ENCODE measurements at places on chromosomes 1 and 21.

DNA sequence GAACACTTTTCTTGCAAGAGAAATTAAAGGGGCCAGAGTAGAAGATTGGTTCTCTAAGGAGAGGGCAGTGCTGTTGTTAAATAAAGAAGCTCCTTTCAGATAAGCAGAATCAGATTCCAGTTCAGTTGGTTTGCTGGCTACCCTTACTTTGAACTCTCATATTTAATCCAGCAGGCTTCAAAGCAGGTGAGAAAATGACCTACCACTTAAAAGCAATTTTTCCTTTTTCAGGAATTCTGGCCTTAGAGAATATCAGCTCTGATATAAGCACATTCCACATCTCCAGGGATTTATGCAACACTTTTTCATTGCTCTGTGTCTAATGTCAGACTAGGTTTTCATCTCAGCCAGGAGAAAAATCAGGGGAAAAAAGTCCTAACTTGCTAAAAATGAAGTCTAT is 28.7 kb downstream of the WNT2B start:
- DNase-seq, result no peak

DNA sequence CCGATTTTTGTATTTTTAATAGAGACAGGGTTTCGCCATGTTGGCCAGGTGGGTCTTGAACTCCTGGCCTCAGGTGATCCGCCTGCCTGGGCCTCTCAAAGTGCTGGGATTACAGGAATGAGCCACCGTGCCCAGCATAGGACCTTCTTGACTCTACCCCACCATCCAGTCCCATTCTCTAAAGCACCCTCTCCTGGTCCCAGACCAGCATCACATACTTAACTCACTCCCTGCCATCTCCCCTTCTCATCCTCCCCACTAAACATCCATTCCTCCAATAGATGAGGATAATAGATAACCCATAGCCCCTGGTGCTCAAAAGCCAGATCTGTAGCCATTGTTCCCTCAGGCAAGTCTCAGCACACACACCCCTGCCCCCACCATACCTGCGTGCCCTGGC is 2.1 kb downstream of the ENTREP3 start:
- DNase-seq, result no peak

- DNase-seq, result no peak
Observed at GRCh38 chr1:216293683-216294082, 129.6 kb downstream of the USH2A start.

GRCh38 chr21:18251065-18251464 is 6.4 kb downstream of the CHODL start:
- no peak for DNase-seq

GRCh38 chr21:27329255-27329851 is 362.5 kb upstream of the ADAMTS5 start:
- DNase-seq, result no peak

GRCh38 chr1:205488074-205488723 is 16.3 kb upstream of the CDK18 start:
- peak; percentile 85 for DNase-seq

DNA sequence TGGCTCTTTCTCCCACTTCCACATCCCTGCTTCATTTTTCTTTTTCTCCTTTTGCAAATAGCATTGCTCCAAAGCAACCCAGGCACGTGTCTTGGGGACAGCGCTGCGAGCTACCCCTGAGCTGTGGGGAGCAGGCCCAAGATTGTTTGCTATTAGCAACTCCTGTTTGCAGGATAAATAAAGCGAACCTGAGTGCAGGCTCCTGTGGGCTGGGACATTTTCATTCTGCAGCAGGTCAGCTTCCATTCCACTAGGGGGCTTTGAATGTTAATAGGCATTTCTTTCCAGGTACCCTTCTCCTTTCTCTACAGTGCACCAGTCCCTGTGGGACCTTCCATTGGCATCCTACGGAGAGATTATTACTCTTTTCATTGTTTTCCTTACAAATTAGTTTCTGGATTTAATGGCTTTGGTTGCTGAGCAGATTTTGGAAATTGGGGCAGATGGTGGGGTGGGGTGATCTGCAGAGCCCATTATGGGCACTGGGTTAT is 54.0 kb downstream of the OLFML3 start:
- peak; percentile 16 for DNase-seq

- DNase-seq, result no peak
Observed at GRCh38 chr1:215748431-215748830, 181.3 kb downstream of the KCTD3 start.

GRCh38 chr21:34885125-34885524 is 164.0 kb downstream of the RUNX1 start:
- no peak for DNase-seq

DNA sequence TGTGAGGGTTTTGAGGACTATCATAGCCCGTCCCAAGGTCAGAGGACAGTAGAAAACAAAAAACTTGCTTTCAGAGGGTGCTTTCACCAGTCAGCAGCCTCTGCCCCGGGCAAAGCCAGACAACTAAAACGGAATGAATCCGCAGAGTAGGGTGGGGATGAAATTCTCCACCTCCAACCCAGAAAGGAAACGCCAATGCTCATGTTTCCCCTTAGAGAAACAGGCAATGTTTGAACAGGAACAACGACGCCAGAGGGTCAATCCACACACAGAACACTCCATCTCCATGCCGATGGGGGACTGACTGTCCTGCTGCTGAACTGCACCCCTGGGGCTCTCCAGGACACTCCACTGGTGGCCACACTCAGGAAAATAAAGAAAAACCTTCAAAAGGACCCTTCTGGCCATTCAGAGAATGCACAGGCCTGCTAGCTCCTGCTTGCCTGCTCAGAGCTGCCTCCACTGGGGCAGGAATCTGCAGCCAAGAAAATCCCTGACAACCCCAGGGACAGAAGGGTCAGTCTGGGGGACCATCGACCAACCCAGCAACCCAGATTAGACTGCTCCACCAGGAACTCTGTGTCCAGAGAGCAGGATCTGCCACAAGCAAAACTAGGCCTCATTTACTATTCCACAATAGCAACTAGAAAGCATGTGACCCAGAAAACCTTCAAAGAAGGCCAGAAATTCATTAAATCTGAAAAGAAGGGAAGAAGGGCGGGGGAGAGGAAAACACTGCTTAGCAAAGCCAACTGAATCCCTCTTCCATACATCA is 116.0 kb downstream of the TOMM20 start:
- no peak for DNase-seq

DNA sequence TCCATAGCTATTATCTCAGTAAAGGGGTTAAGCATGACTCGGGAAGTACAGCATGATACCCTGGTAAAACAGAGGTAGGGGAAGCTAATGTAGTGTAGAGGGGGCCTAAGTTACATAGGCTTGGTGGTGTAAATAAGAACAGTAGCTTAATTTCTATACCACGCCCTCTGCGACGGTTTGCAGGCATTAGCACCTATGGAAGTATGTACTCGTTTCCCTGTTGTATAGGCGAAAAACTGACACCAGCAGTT is 470 bp upstream of the NAXE start:
- no peak for DNase-seq

GRCh38 chr1:202599669-202600431 is 110.4 kb downstream of the SYT2 start:
- DNase-seq, result peak; percentile 63

- DNase-seq, result no peak
Observed at GRCh38 chr1:230517326-230517725, 91.2 kb upstream of the PGBD5 start.

DNA sequence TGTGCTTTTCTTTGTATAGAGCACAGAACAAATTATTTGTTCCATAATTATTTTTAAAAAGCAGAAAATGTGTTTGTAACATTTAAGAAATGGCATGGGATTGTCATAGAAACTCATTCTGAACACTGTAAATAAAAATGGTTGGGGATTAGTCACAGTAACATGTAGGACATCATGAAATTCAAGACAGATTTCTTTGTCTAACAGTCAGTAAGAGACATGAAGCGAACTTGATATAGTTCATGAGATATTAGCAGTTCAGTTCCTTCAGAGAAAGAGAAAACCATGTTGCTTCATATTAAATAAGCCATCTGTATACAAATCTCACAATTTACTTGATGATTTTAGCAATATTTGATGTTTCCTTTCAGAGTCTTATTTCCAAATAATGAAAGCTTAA is 19.7 kb downstream of the NFIA start:
- no peak for DNase-seq

GRCh38 chr1:10904396-10905358 is 107.8 kb upstream of the TARDBP start:
- no peak for DNase-seq

- no peak for DNase-seq
Observed at GRCh38 chr1:15146971-15147376, 6.6 kb upstream of the TMEM51 start.

DNA sequence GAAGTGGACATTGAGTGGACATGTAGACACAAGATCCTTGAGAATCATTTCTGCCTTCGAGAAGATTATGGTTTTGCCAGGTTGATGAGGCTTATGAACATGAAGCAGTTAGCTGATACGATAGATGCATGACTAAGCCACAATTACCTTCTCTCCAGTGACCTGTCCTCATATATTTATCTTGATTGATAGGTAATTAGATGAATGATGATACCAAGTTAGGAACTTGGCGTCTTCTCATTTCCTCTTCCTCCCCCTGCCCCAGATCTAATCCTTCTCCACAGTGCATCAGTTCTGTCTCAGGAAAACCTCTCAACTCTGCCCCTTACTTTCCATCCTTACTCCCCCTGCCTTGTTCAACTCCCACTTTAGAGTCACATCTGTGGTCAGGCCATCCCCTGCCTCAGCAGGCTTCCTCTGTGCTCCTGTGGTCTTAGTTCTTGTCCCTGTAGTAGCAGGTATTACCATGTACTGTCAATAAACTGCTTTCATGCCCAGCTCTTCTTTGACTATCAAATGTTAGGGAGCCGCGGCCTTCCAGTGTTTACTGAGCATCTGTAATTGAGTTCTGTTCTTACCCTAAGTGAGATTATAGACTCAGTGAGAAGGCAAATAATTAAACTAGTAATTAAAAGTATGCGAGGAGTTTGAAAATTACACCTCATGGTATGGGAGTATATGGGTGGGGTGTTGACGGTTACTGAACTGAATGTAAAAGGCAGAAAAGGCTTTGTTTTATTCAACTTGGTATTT is 5.1 kb downstream of the ST6GALNAC3 start:
- DNase-seq, result no peak

- peak; percentile 49 for DNase-seq
Observed at GRCh38 chr1:222750651-222751050, 13.6 kb downstream of the FAM177B start.

- DNase-seq, result no peak
Observed at GRCh38 chr1:153540394-153541361, at the start of gene S100A5. TSS of gene S100A5 (minus strand) at chr1:153540934. CDS start at chr1:153540191, 743 bp downstream.

DNA sequence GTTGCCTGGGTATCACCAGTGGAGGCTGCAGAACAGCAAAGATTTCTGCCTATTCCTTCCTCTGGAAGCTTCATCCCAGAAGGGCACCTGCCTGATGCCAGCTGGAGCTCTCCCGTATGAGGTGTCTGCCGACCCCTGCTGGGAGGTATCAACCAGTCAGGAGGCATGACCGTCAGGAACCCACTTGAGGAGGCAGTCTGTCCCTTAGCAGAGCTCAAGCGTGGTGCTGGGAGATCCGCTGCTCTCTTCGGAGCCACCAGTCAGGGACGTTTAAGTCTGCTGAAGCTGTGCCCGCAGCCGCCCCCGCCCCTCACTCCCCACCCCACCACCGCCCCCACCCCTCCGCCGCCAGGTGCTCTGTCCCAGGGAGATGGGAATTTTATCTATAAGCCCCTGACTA is 23.1 kb upstream of the HFM1 start:
- no peak for DNase-seq

- DNase-seq, result no peak
Observed at GRCh38 chr1:204213668-204214662, at the start of gene GOLT1A. TSS of gene GOLT1A (minus strand) at chr1:204213988. CDS start at chr1:204213906, 82 bp downstream.

DNA sequence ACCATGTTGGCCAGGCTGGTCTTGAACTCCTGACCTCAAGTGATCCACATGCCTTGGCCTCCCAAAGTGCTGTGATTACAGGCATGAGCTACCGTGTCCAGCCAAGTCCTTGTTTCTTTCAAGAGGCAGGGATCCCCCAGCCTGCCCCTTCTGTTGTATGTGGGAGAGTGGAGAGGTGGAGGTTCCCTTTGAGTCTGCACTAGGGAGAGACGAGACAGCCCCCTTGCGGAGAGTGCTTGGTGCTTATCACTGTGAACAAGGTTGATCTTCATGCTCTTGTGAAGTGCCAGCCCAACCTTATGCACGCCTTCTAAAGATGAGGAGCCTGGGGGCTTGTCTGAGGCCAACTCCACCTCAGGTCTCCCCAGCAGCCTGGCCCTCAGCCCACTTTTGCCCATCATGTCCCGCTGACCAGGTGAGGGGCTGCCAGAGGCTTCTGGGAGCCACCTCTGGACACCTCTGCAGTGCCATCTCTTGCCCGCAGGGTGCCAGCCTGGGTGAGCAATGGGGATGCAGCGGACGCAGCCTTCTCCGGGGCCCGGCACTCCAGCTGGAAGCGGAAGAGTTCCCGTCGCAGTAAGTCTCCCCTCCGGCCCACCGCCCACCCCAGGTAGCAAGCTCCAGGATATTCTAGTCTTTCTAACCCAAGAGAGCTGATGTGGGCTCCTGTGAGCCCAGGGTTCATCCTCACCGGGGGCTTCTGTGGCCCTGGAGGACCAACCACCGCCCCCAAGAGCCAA is 62.3 kb downstream of the ARHGEF10L start:
- DNase-seq, result no peak

GRCh38 chr1:225253784-225254183 is 174.1 kb downstream of the LBR start:
- DNase-seq, result no peak

DNA sequence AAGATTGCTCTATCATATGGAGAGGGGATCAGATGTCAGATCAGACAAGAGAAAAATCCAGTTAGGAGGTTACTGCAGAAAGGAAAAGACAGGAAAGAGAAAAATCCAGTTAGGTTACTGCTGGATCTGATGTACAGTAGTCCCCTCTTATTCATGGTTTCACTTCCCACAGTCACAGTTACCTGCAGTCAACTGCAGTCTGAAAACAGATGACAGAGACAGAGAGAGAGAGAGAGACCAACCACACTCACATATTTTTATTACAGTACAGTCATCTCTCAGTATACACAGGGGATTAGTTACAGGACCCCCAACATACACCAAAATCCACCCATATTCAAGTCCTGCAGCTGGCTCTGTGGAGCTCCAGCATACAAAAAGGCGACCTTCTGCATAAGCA is 29.3 kb downstream of the NUP133 start:
- DNase-seq, result peak; percentile 34

GRCh38 chr1:7322283-7322785 is 448.8 kb upstream of the VAMP3 start:
- DNase-seq, result peak; percentile 10

GRCh38 chr21:38955495-38955894 is 149.8 kb downstream of the ETS2 start:
- DNase-seq, result no peak

GRCh38 chr1:39898648-39899603 is 2.8 kb downstream of the MYCL start:
- DNase-seq, result peak; percentile 64

DNA sequence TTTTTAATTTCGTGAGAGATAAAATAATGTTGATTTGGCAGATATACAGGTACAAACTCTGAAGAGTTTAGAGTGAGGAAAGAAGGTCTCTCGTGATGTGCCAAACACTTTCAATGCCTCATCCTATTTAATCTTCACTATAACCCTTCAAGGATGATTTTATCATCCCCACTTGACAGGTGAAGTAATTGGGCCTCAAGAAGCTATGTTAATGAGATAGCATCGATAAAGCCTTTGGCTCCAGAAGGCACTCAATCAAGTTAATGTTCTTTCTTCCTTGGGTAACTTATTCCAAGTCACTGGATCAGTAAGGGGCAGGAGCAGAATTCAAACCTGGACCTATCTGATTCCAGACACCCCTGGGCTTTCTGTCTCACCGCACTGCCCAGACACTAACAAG is 7.2 kb downstream of the LMOD1 start:
- no peak for DNase-seq
